ENCODE measurements at places on chromosomes 2 and 18.

DNA sequence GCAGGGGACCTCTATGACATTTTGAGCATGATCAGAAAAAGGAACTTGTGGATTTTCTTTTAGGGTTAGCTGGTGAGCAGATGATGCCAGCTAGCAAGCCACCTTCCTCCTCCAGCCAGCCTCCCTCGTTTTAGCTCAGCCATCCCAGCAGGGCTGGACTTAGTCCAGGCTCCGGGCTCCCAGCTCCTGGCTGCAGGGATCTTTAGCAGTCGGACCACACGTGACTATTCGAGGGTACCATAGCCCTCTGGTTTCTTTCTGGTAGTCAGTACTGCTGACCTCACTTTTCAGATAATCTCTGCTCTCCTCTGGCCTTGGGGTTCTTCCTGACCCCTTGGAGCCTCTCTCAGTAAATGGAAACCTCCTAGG, 31.8 kb downstream of the NCK2 start:
- DNase-seq: no peak

- DNase-seq: no peak
Measured at GRCh38 chr2:189328848-189329245, 112.4 kb upstream of the WDR75 start.

- DNase-seq: no peak
Measured at GRCh38 chr2:28209261-28209691, 183.4 kb upstream of the FOSL2 start.

DNA sequence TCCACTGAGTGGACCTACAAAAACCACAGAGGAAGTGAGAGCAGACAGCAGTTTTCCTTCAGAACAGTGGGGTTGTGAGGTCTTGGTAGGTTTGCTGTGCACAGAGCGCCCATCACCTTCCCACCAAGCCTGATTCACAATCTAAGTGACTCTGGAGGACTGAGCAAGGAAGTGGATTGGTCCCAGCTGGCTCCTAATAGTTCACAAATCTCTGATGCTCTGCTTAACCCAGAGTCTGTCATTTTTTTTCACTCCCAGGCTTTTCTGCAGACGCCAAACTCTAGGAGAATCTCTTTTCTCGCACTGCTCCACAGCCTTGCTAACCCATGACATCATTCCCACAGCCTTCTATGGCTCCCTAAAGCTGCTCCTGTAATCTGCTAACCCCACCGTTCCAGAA, 280.4 kb downstream of the C1D start:
- no peak for DNase-seq

- DNase-seq: no peak
Measured at GRCh38 chr18:44035554-44035953, 645.1 kb upstream of the SETBP1 start.

- peak; percentile 81 for DNase-seq
Measured at GRCh38 chr2:8571792-8572499, 109.9 kb upstream of the ID2 start.

- no peak for DNase-seq
Measured at GRCh38 chr18:47404845-47405244, 153.4 kb upstream of the SKOR2 start.

DNA sequence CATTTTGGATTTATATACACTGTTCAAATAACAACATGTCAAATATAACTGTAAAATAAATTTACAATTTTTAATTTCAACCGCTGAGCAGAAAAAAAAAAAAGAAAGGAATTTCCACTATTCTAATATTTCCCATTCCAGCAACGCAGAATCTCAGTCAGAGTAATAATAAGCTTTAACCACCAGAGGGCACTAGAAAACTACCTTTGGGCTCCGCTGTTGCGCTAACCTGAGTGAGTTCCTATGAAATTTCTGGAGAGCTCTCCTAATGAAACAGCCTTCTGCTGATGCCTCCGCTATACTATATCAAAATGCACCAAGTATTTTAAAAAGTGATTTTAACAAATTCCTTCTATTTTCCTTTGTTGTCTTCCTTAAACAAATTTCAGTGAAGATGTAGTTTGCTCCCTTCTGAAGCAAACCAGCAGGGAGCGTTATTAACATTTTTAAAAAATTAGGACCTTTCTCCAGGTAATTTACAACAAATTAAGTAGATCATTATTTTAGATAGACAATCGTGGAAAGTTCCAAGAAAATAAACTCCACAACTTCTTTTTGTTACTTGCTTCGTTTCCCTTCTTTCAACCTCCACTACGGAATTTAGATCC, 23.0 kb downstream of the ERMN start:
- DNase-seq: no peak

- DNase-seq: no peak
Measured at GRCh38 chr2:27901234-27901633, 10.7 kb downstream of the BABAM2 start.

- no peak for DNase-seq
Measured at GRCh38 chr2:1028831-1029230, 78.2 kb downstream of the SNTG2 start.

- DNase-seq: no peak
Measured at GRCh38 chr2:190343089-190343535, 277 bp upstream of the INPP1 start.

DNA sequence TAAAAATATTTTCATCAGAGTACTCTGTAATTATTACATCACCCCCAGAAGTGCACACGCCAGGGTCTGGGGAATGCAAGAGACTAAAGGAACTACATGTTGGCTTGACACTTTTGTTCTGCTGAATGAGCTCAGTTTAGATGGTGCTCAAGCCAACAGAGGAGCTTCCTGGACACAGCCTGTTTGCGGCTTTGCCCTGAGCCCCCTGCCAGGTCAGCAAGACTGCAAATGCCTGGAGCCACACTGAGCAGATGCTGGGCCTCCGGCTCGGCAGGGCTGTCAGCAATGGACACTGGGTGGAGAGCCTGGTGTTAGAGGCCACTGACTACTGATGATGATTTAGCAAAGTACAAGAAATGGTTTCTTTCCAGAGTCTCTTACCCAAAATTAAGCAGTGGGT, 31.9 kb downstream of the PTPN18 start:
- DNase-seq: peak; percentile 24

DNA sequence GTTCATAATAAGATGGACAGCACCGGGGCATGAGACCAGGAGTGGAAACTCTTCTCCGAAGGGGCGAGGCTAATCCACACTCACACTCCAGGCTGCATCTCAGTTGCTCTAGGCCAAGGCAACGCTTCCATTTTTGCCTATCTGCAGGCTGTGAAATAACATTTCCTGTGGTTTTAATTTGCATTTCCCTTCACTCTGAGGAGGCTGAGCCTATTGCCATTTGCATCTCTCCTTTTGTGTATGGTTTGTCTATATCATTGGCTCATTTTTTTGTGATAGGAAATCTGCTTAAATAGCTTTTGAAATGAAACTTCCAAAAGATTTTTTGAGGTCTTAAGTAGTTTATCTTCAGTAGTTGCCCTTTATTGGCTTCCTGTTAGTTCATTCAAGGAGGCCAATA, 57.6 kb downstream of the TPGS2 start:
- DNase-seq: peak; percentile 67

DNA sequence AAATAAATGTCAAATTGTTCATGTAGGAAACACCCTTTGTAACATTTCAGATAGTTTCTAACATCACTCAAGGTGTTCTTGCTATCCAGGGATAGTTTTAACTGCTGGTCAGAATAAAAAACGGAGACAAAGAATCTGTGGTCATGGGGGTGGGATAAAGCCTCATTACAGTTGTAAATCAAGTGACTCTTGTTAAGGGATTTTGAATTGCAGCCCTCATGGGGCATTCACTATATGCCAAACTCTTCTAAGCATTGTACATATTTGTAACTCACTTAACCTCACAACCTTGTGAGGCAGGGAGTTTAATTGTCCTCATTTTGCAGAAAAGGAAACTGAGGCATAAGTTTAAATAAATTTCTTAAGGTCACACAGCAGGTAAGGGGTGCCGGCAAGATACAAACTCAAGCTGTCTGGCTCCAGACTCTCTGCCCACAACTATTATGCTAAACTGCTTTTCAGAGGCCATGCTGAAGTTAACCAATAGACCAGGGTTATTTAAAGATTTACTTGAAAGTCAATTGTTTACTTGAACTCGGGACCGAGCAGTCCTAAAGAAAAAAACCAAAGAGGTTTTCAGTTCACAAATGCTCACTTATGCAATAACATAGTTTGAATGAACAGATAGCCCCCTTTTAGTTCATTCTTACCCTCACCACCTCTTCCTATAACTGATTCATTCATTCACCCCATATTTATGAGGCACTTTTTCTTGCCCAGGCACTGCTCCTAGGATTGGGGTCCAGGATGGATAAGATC, 121.6 kb upstream of the FZD5 start:
- no peak for DNase-seq

DNA sequence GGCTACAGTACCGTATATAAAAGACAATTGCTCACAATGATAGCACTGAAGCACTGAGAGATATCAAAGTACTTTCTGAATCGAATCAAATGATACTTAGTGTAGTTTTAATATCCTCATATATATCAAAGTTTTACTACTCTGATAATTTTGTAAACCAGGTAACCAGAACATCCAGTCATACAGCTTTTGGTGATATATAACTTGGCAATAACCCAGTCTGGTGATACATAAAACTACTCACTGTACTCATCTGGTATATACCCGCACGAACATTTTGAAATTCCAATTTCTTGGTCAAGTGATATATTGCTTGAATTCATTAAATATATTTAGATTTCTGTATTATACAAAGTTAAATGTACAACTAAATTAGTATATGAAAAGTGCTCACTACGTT, 20.5 kb downstream of the SLC39A6 start:
- no peak for DNase-seq

DNA sequence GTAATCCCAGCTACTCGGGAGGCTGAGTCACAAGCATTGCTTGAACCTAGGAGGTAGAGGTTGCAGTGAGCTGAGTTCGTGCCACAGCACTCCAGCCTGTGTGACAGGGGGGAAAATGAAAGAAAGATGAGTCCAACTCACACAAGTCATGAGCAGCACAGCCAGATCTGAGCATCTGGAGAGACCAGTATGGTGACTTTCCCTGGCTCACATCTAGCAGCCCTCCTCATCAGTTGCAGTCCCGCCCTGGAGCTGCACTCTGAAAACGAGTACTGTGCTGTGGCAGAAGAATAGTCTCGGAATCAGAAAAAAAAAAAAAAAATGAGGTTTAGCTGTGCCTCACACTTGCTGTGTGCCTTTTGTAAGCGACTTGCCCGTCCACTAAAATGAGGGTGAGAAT, 74.4 kb upstream of the TRIB2 start:
- DNase-seq: no peak

DNA sequence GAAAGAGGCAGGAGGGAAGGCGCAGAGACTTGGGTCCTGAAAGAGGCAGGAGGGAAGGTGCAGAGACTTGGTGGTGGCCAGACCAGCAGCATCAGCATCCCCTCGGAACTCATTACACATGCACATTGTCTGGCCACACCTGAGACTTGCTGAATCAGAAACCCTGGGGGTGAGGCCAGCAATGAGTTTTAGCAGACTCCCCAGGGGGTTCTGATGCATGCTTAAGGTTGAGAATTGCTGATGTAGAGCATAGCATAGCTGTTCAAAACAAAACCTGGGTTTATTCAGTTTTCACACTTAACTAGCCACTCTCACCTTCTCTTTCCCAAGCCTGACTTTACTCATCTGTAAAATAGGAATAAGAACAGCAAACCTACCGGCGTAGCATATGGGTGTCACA, 122.9 kb downstream of the MRO start:
- DNase-seq: no peak

DNA sequence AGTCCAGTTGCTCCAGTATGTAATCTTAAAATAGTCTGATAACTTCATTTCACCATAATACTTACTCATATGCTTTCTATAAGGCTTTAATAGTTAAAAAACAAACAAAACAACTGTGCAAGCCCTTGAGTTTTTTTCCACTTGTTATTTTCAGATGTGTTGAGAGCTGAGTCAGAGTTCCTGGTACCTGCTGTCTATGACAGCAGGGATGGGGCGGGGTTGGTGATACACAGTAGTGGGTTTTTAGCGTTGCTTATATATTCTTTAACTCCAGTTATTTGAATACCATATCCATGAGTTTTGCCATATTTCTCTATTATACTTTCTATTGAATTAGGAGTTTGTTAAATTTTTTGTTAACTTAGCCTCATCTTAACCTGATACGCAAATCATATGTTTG, 5.0 kb downstream of the NAPG start:
- DNase-seq: no peak

- DNase-seq: no peak
Measured at GRCh38 chr18:55404136-55404830, 183.7 kb downstream of the TCF4 start.

- DNase-seq: no peak
Measured at GRCh38 chr2:159497256-159497655, 119.1 kb downstream of the BAZ2B start.

DNA sequence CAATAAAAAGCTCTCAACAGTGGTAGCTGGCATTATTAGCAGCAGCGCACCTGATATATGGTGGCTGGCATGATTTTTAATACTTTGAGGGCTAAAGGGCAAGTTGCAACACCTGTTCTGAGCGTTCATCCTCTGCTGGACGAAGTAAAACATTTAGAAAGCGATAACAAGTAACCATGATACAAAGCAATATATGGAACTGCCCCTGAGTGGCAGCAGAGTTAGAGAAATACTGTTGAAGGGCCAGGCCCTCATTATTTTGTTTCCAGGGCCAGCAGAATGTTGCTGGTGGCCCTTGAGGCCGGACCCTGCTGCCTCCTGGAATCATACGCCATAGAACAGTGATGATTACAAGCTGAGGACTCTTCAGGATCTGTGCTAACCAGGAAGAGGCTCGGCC, 47.8 kb downstream of the ARHGEF4 start:
- no peak for DNase-seq

- DNase-seq: no peak
Measured at GRCh38 chr18:49876536-49876935, 63.2 kb upstream of the ACAA2 start.

- DNase-seq: no peak
Measured at GRCh38 chr2:46363535-46364170, 66.4 kb downstream of the EPAS1 start.

- DNase-seq: no peak
Measured at GRCh38 chr2:25960920-25961319, 21.4 kb downstream of the KIF3C start.

DNA sequence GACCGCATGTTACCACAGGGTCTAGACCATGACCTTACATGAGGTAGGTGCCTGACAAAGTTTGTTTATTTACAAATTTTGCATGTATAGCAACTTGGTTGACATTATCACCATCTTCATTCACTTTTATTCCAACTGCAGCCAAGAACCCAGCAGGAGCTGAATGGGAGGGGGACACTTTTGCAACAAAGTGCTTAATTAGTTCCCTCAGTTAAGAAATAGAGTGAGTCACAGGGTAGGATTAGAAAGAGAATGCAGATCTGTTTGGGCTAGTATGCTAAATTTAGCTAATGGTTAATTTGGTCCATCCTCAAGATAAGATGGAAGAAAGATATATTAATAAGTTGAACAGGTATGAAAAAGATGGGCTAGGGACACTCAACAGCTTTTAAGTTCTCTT, 678.9 kb downstream of the ARHGAP15 start:
- no peak for DNase-seq

DNA sequence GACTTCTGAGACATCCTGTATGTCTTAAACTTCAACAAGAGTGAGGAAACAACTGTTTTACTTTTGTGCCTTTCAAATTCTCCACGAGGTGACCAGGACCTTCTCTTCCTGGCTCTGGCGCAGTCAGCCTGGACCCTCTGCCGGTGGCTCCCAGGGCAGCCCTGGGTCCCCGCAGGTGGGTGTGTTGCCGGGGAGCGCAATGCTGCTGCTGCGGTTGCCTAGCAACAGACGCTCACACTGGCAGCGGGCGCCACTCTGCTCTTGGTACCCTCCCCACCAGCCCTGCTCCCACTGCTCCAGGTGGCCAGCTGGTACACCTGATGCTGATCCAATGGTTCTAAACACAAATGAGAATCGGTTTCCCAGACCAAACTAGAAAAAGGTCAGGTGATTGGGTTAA, 58.7 kb downstream of the GNAL start:
- DNase-seq: peak; percentile 55

- DNase-seq: no peak
Measured at GRCh38 chr2:207879536-207879935, 109.8 kb upstream of the FZD5 start.

Measured in NCI-H526 (cell line).